ENCODE measurements at places on chromosomes 3 and 15.

DNA sequence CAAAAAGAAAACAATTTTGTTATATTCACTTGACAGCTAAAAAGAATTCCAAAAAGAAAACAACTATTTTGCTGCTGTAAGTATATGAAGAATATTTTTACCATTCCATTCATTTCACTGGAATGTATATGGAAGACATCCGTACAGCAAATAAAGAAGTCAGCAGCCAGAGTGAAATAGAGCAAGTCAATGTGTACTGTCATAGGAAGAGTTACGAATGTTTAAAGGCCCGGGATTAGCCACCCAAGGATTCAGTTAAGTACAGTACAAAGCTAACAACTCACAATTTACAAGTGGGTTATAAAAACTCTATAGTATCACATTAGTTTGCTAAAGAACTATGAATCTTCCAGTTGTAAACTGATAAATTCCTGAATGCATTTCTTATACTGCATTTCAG is 14.4 kb upstream of the XXYLT1 start:
- no peak for DNase-seq

- peak; percentile 58 for DNase-seq
Observed at GRCh38 chr15:48096813-48097212, 24.0 kb upstream of the SLC24A5 start.

DNA sequence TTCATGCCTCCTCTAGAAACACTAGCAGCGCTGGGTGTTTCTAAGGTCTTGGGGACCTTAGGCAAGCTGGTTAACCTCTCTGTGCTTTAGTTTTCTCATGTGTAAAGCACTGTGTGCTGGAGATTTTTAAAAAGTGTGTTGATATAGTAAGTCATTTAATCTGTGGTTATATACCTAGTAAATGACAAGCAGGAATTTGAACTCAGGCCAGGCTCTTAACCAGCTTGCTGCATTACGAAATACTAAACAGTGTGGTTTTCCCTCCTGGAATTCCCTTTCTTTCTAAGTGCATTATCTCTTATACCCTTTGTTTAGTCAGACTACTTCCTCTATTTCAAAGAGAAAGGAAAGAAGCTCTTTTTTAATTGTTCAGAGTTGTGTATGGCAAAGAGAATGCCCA is 26.5 kb downstream of the NEO1 start:
- peak; percentile 27 for DNase-seq

DNA sequence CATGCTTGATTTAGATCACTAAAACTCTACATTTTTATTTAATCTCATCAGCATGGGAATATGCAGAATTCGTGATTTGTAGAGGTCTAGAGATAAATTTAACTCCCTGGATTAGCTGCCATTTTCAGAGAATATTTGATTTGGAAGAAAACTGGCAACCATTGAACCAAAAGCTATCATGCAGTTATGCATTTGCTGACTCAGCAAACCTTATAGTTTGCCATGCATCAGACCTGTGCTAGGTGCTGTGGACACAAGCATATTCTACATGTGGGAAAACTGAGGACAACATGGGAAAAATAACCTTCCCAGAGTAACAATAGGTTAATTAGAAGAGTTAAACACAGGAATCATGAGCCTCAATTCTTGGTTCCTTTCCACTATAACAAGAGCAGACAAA is 54.7 kb upstream of the TP63 start:
- no peak for DNase-seq

GRCh38 chr3:25897019-25897418 is 107.1 kb downstream of the OXSM start:
- DNase-seq = no peak

DNA sequence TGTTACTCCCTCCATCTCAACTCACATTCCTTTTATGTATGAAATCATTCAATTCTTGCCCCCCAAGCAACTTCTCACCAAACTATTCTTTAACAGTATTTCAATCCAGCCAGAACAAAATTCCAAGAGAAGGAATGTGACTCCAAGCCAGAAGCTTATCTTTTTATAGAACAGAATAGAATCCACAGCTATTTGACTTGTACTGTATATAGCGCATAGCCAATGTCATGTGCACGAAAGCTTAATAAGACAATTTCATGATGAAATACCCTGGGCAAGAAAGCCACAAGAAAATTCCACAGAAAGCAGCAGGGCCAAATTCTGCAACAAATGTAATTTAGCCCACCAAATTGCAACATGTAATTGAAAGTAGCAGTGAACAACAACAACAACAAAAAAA is 127.6 kb upstream of the UBE2E2 start:
- DNase-seq = no peak

- no peak for DNase-seq
Observed at GRCh38 chr3:196288141-196288460, 575 bp upstream of the PCYT1A start.

GRCh38 chr3:59243476-59243875 is 193.7 kb upstream of the CFAP20DC start:
- no peak for DNase-seq

GRCh38 chr3:43013743-43014155 is 34.6 kb downstream of the GASK1A start:
- DNase-seq = no peak

- no peak for DNase-seq
Observed at GRCh38 chr15:31060429-31061140, 40.9 kb downstream of the TRPM1 start.

GRCh38 chr3:20319551-20319950 is 133.5 kb upstream of the SGO1 start:
- DNase-seq = no peak

GRCh38 chr3:33426630-33427317 is 13.4 kb downstream of the UBP1 start:
- no peak for DNase-seq

Measured in AG04450 (cell line).